ENCODE measurements at places on chromosomes 2 and 18. TPM values are rescaled to one million over a fixed set of nuclear protein-coding genes. Genes with fewer than 3 reads are reported as not detected.

The AOX1 gene
- total RNA-seq = 0.17 TPM

The MAP3K19 gene
- total RNA-seq = not detected

The MYO7B gene
- total RNA-seq = 1.2 TPM

The CD8A gene
- 7.1 TPM for total RNA-seq

The DNAH7 gene
- total RNA-seq = not detected

The TRABD2A gene
- 101 TPM for total RNA-seq

The IL36A gene
- total RNA-seq = not detected

The ALLC gene
- not detected for total RNA-seq

The TUBB8B gene
- not detected for total RNA-seq

The DYSF gene
- total RNA-seq = not detected

The MDH1B gene
- total RNA-seq = 0.10 TPM

The UCN gene
- total RNA-seq = 3.6 TPM

The CD8B2 gene
- total RNA-seq = 0.05 TPM

The CRYGD gene
- total RNA-seq = not detected

The CIB4 gene
- total RNA-seq = not detected

The CDH2 gene
- total RNA-seq = not detected

The BZW1 gene
- 221 TPM for total RNA-seq

The CCL20 gene
- not detected for total RNA-seq

The MALL gene
- total RNA-seq = not detected

The ALK gene
- not detected for total RNA-seq

Measured in activated naive CD4-positive, alpha-beta T cell treated with anti-CD3 and anti-CD28 coated beads, Interleukin-2, amount 10 ng/mL, durations not matched to agents 5 hours and 36 hours (primary cell).